KBM-7 (cell line): ENCODE measurements at places on chromosomes 5 and 9.

DNA sequence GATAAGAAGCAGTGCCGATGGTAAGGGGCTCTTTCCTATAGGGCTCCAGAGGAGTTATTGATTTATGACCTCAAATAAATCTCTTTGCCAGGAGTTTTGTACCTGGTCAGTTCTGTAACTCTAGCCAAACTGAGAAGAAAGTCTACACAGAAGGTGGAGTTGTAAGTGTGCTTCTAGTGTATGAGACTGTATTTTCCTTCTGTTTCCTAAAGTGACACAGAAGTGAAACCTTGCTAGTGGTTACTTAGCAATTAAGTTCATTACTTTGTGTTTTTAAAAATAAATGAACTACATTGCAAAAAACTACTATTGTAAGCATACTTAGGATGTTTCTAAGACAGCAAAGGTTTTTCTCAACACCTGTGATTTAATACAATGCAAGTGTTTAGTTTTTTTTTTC lies 48.7 kb upstream of the ACTBL2 start:
- no peak for DNase-seq

- DNase-seq: no peak
These were observed 3.0 kb upstream of the TUT7 start for GRCh38 chr9:86356871-86357866.

GRCh38 chr5:135993880-135994636 lies 34.7 kb upstream of the TGFBI start:
- no peak for DNase-seq

DNA sequence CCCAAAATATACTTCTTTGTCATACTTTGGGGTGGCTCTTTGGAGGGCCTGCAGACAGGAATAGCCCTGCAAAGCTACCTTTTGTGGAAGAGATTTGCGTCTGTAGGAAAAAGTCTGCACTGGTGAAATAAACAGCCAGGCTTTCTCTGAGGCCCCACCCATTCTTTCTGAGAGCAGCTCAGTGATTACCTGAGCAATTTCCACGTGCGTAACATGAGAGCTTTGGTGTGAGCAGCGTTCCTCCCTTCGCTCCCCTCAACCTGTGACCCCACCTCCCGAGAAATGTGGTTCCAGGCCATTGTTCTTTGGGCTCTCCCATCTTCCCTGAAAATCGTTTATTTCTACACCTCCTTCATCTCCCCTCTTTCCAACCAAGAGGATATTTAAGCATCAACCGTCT lies 23.8 kb upstream of the FBP1 start:
- no peak for DNase-seq

DNA sequence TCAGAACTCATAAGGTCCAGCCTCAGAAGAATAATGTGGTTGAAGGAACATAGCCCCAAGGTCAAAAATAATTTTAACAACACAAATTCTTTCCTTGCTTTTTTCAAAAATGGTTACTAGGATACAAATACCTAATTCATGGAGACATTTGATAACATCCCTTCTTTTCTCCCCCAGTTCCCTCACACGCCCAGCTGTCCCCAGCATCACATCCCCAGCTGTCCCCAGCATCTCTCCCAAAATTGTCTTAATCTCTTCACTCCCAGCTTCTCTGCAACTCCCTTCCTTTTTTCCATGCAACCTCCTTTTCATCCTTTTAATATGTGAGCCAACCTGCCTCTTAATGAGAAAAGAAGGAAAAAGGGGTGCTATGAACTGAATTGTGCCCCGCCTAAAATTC lies 77.8 kb downstream of the FSTL4 start:
- DNase-seq: no peak

DNA sequence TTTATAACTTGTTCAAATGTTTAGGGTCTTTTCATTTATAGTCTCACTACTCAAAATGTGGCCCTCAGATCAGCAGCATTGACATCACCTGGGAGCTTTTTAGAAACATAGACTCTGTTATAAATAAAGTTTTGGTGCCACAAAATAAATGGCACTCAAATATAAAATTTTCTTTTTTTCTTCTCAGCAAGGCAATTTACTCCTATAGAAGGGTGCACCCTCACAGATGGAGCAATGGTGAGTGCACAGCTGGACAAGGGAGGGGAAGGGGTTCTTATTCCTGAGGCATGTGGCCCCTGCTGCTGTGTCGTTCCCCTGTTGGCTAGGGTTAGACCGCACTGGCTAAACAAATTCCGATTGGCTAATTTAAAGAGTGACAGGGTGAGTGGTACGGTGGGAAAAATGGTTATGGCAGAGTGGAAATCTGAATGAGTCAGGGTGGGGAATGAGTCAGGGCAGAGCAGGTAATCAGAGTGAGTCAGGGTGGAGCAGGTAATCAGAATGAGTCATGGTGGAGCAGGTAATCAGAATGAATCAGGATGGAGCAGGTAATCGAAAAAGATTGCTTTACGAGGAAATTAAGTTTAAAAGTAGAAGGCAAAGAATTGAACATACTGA lies 31.8 kb upstream of the C7 start:
- no peak for DNase-seq

DNA sequence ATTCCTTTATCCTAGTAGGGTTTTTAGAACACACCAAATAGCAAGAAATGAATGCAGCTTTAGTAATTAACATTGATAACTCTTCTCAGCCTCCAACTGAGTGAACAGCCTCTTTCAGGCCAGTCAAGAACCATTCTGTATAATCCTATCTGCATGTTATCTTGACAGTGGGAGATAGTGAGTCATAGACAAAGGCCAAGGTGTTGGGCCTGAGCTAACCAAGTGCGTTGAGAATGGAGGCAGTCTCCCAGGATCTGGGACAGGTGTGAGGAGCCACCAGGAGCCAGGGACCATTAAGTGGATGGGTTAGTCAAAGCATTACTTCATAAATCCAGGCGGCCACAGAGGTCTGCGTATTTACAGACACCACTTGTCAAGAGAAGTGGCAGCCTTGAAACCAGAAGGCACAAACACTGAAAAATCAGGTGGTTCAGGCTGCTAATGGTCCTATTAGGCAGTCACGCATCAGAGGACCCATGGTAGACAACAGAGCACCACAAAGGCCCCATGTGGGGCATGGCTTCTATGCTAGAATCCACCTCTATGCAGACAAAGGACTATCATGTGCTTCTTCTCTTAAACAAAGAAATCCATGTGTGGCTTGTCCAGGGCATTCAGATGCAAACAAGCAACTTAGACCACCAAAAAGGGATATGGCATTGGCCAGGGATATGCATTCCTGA lies 409.7 kb upstream of the PIK3R1 start:
- DNase-seq: no peak

DNA sequence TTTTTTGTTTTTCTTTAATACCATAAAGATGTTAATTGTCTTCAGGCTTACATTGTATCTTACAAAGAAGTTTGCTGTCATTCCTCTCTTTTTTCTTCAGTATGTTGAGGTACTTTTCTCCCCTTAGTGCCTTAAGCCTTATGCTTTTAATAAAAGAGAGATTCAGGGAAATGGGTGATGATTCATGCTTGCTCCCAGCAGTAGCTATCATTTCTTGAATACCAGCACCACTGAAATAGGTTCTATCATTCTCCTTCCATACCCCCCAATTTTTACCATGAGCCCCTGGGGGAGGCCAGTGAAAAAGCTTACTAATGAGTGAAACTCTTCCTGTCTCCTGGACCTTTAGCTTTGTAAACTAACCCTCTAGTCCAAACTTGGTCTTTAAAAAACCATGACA lies 165.0 kb downstream of the FBXL7 start:
- no peak for DNase-seq

- DNase-seq: no peak
These were observed 63.7 kb downstream of the FOXD1 start for GRCh38 chr5:73384861-73385260.

GRCh38 chr5:140113180-140113698 lies 670 bp upstream of the PURA start:
- no peak for DNase-seq

- DNase-seq: no peak
These were observed 41.3 kb downstream of the RANBP17 start for GRCh38 chr5:170903075-170903474.

GRCh38 chr5:135119481-135119880 lies 85.5 kb upstream of the PITX1 start:
- peak; percentile 56 for DNase-seq
